ENCODE measurements at places on chromosomes 5 and 9.

GRCh38 chr5:16616536-16617273 lies at the start of gene RETREG1:
RETREG1 (minus strand) TSS chr5:16616997; CDS start chr5:16616971, 26 bp downstream.
- peak; percentile 90 for ATAC-seq

GRCh38 chr9:109922617-109923470 lies 142.8 kb downstream of the PALM2AKAP2 start:
- no peak for ATAC-seq

- no peak for ATAC-seq
Measured at GRCh38 chr9:88682431-88682831, 147.5 kb downstream of the NXNL2 start.

- no peak for ATAC-seq
Measured at GRCh38 chr5:40784916-40785315, 13.3 kb downstream of the PRKAA1 start.

- ATAC-seq, result peak; percentile 56
Measured at GRCh38 chr5:119333421-119333851, 22.4 kb upstream of the TNFAIP8 start.

GRCh38 chr5:17172791-17173190 lies 44.6 kb upstream of the BASP1 start:
- ATAC-seq, result no peak

GRCh38 chr5:54263447-54263846 lies 46.9 kb downstream of the ARL15 start:
- ATAC-seq, result no peak

DNA sequence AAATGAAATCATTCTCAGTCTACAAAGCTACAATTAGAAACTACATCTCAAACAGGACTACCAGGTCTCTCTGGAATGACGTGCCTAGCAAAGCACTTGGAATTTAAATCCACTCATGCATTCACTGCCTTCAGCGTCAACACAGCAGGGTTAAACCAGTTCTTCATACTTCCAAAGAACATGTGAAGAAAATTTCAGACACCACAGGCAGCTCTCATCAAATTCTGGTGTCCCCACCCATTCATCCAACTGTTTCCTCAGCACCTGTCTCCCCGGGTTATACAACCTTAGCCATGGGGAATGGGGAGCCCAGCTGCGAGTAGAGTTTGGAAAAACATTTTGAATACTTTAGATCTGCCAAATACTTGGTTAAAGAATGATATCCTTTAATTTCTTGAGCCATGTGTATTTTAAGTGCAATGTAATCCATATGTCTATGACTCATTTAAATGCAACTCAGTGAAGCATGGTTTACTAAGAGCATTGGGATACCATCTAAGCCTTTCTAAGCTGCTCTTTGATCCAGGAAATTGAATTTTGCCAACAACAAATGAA lies 17.5 kb downstream of the ADAM19 start:
- ATAC-seq, result no peak

- no peak for ATAC-seq
Measured at GRCh38 chr9:20084125-20084524, 295.3 kb upstream of the SLC24A2 start.

- ATAC-seq, result no peak
Measured at GRCh38 chr5:56011835-56012234, 17.1 kb upstream of the IL6ST start.

- no peak for ATAC-seq
Measured at GRCh38 chr5:149441194-149441753, 62.2 kb upstream of the IL17B start.

- ATAC-seq, result no peak
Measured at GRCh38 chr5:34731435-34732232, 75.5 kb downstream of the RAI14 start.

- ATAC-seq, result no peak
Measured at GRCh38 chr9:101219030-101219429, 165.8 kb downstream of the BAAT start.

- ATAC-seq, result no peak
Measured at GRCh38 chr5:179130101-179130681, 70.0 kb downstream of the ZNF354C start.

- no peak for ATAC-seq
Measured at GRCh38 chr9:27117489-27118135, 8.6 kb downstream of the TEK start.

- no peak for ATAC-seq
Measured at GRCh38 chr5:132501629-132501956, 11.0 kb upstream of the IRF1 start.

DNA sequence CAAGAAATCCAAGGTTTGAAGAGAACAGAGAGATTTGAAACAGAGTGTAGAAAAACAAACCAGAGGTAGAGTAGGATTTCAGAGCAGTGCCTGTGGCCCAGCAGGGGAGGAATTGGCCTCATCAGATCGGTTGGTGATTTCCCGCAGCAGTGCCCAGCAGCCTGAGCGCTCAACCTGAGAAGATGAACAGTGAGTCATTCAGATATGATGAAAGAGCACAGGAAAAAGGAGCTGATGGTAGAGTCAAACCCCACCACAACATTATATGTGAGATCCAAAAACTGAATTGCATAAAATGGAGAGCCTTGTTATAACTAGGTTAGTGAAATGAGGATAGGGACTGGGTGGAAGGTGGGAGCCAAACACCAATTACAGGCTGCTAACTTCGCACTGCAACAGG lies 248.9 kb downstream of the PIK3R1 start:
- ATAC-seq, result peak; percentile 75

- no peak for ATAC-seq
Measured at GRCh38 chr5:118098716-118099115, 889.6 kb downstream of the DTWD2 start.

- ATAC-seq, result no peak
Measured at GRCh38 chr9:121684381-121685145, 33.1 kb downstream of the DAB2IP start.

DNA sequence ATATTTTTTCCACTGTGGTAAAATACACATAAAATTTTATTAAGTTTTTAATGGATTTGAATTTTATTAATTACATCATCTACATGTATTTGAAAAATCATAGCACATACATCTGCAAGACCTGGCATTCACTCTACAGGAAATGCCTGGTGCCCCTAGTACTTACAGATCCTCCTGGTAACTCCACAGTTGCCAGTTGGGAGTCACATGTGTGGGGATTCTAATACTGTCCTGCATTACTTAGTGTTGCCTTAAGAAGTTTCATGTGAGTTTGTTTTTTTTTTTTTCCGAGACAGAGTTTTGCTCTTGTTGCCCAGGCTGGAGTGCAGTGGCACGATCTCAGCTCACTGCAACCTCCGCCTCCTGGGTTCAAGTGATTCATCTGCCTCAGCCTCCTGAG lies 18.1 kb downstream of the KDM3B start:
- ATAC-seq, result no peak

GRCh38 chr5:52709167-52709925 lies 78.4 kb upstream of the ITGA1 start:
- peak; percentile 37 for ATAC-seq

GRCh38 chr5:66553916-66554575 lies 42.1 kb upstream of the MAST4 start:
- ATAC-seq, result peak; percentile 99

DNA sequence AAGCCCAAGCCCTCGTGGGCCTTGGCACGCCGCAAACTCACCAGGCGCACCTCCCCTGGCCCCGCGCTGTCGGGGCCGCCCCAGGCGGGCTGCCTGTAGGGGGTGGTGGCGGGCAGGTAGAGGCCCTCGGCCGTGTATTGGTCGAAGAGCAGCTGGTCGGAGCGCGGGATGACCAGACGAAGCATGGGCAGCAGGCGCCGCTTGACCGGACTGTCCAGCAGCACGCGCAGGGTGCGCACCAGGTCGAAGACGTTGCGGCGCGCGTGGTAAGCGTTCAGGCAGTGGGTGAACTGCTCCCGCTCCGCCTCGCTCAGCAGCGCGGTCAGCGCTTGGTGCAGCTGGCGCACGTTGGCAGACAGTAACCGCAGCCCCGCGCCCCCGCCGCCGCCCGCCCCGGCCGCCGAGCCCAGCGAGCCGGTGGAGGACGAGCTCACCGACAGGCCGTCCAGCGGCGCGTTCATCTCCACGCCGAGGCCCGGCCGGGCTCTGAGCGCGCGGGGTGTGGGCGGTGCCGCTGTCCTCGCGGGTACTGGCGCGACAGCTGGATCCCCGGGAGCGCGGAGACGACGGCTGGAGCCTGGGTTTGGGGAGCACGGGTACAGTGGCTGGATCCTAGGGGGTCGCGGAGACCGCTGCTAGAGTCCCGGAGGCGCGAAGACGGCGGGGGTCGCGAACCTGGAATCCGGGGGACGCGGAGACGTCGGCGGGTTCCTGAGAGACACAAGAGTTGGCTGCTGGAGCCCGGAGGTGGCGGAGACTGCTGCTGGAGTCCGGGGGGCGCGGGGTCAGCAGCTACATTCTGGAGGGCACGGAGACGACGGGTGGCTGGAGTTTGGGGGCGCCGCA lies 709 bp downstream of the WHRN start:
- peak; percentile 64 for ATAC-seq

DNA sequence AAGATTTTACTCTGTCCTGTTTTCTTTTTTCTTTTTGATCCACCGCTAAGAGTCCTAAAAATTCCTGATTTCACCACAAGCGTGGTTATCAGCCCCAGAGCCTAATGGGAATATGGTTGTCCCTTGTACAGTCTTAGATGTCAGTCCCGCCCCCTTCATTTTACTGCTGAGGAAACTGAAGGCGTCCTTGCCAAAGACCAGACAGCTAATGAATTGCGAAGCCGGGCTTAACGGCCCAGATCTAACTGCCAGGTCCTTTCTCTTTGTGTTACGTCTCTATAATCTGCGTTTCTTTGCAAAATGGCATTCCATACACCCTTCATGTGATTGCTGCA lies 497 bp downstream of the NSA2 start:
- peak; percentile 37 for ATAC-seq

DNA sequence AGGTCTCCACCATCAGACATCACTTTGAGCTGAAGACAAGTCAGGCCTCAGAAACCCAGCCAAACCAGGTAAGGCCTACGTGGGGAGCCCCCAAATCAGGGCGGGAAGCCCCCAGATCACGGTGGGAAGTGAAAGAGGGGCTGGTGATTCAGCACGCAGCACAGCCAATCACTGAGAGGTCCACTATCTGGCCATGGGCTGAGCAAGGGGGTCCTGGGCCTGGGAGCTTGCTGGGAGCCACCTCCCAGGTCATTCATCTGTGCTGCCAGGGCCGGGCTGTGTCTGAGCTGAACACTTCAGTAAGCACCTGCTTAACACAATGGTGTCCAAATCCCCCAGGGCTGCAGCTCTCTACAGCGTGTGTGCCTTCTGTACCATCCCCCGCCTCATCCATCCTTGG lies 15.5 kb downstream of the MED10 start:
- ATAC-seq, result no peak

GRCh38 chr5:173434270-173434669 lies 106.1 kb upstream of the STC2 start:
- no peak for ATAC-seq

DNA sequence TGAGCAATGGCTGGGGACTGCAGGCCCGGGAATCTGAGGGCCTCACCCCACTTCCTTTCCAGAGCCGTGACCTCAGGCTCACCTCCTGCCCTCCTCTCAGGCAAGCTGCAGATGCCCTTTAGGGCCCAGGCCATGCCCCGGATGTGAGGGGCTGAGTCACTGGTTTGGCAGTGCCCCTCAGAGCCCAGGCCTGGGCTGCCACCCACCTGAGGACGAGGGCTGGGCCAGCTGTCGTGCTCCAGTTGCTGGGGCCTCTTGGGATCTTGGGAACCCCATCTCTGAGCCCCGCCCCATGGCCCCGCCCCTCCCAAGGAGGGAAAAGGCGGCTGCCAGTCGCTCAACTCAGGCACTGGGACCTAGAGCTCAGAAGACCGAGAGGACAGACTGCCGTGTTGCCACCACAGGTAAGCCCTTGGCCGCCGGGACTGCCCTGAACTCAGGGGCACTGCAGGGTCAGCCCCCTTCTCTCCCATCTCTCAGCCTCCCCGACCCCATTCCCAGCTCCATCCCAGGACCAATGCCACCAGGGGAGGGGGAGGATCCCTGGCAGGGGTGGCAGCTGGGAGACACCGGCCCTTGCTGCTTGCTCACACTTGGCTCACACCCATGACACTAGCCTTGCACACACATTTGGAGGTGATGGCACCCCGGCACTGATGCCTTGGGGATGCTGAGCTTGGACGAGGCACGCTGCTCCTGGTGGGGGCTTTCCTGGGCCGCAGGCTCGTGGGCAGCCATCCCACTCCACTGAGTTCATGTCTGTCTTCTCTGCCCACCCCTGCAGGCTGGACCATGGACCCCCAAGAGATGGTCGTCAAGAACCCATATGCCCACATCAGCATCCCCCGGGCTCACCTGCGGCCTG lies at the start of gene CYSRT1:
Gene CYSRT1 (plus strand): TSS at position 345 of the 865 bp plus-strand sequence. CDS start 448 bp downstream, at position 793.
- no peak for ATAC-seq

DNA sequence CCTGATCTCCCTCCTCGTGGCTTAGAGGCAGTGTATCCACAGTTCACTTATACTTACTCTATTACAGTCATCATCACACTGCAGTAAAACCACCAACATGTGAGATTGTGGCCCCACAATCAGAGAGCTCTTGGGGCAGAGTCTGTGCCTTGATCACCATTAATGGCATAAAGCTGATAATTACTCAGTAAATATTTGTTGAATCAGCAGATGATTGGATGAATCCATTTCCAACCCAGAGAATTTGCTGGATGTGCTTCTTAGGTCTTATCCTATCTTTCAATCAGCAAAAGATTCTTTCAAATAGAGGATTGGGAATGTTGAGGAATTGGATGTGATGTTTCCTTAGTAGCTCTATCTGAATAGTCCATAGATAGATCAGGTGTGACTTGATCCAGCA lies 88.8 kb upstream of the PITX1 start:
- no peak for ATAC-seq

- ATAC-seq, result peak; percentile 62
Measured at GRCh38 chr5:53422539-53422938, 57.9 kb upstream of the FST start.

DNA sequence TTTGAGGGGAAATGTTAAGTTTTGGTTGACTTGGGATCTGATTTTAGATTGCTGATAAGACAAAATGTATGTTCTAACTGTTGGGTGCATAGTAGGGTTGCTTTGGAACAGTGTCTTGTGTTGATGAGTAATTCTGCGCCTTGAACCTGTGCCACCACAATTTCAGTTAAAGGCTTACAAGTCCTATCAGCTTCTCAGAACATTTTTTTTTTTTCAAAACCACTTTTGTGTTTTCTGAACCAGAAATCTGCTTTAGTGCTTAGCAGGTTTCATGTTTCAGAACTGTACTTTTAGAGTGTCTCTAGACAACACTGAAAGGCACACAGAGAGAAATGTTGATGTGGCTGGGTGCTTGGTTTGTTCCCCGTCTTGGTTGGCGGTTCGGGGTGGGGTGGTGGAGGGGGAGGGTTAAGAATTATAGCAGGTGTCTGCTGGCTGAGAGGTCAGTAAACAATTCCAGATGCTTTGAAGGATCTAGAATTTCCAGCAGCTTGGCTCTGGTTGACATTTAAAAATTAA lies 84.6 kb downstream of the ANKRD55 start:
- ATAC-seq, result peak; percentile 83
